ENCODE measurements at places on chromosomes 5 and 9.

- DNase-seq = no peak
Observed at GRCh38 chr5:146703899-146704298, 174.7 kb downstream of the PPP2R2B start.

- DNase-seq = no peak
Observed at GRCh38 chr9:105121861-105122430, 122.5 kb upstream of the SLC44A1 start.

GRCh38 chr5:172602783-172603231 lies 38.3 kb upstream of the NEURL1B start:
- DNase-seq = no peak

DNA sequence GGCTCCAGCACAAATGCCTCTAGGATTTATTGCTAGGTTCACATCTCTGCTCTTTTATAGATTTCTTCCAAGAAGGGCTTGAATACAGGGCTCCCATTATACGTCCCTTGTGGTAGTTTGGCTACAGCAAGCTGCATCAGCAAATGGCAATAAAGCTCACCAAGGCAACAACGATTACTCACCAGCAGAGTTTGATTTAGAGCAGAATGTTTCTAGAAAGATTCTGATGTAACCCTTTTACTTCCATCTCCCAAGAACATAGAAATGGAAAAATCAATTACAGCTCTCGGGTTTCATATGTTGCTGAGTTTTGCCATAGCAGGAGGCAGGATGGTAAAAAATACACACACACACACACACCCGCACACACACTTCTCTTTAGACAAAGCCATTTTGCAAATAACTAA lies 124.2 kb upstream of the TNPO1 start:
- no peak for DNase-seq

DNA sequence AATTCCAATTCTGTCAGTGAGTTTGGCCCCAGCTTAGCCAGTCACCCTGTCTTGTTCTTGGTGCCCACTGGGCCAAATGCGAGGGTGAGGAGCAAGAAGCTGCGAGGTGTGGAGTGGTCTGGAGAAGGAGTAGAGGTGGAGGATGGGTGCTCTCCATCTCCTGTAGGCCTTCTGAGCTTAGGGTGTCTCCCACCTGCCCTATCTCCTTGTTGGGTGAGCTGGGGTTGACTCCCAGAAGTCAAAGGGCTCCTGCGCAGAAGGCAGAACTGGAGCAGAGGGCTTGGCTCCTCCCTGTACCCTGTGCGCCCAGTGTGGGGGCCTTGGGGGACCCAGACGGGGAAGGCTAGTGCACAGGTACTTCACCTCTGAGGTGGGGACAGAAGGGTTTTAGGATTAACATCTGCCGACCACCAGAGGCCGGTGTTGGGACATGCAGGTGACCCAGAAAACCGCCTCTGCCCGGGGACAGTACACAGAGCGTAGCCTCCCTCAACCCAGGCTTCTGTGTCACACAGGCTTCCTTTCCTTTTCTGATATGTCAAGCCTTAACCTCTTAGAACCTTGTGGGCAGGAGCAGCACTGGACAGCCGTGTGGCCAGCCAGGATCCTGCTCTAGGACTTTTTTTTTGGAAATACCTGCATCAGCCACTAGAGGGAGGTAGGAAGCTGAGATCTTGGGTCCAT lies 16.9 kb downstream of the IL5 start:
- DNase-seq = no peak

DNA sequence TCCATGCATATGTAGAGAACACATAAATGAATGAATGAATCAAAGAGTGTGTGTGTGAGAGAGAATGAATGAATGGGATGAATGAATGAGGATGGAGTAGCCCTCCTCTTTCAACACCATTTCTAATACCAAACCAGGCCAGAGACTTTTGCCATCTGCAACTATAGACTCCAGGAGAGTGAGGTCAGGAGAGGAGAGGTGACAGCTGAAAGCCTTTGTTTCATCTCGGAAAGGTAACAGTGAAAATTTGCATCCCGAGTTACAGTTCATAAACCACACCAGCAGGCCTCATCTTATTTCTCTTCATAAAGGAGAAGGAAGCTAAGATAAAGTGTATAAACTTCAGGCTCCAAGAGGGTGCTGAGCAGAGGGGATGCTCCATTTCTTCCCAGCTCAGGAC lies 255.3 kb upstream of the KLF4 start:
- no peak for DNase-seq

GRCh38 chr9:114171500-114171899 lies 16.2 kb downstream of the COL27A1 start:
- DNase-seq = no peak

GRCh38 chr9:131609099-131609830 lies 63.9 kb downstream of the PRRT1B start:
- no peak for DNase-seq

GRCh38 chr5:72356361-72356760 lies 36.2 kb downstream of the PTCD2 start:
- DNase-seq = no peak

- no peak for DNase-seq
Observed at GRCh38 chr5:115392611-115393010, 96.2 kb upstream of the CCDC112 start.

- no peak for DNase-seq
Observed at GRCh38 chr5:27381686-27382085, 343.3 kb upstream of the CDH9 start.

- no peak for DNase-seq
Observed at GRCh38 chr9:125509476-125509875, 197.5 kb downstream of the MAPKAP1 start.

- no peak for DNase-seq
Observed at GRCh38 chr9:81559709-81560108, 129.6 kb downstream of the TLE1 start.

- DNase-seq = no peak
Observed at GRCh38 chr9:70403166-70403565, 11.3 kb downstream of the KLF9 start.

- DNase-seq = no peak
Observed at GRCh38 chr9:132575005-132575609, 7.3 kb upstream of the BARHL1 start.

GRCh38 chr5:56440871-56441740 lies 208.0 kb upstream of the ANKRD55 start:
- DNase-seq = no peak

GRCh38 chr9:98162613-98163012 lies 29.8 kb downstream of the CORO2A start:
- no peak for DNase-seq

GRCh38 chr9:82969291-82969690 lies 93.7 kb downstream of the RASEF start:
- DNase-seq = no peak

DNA sequence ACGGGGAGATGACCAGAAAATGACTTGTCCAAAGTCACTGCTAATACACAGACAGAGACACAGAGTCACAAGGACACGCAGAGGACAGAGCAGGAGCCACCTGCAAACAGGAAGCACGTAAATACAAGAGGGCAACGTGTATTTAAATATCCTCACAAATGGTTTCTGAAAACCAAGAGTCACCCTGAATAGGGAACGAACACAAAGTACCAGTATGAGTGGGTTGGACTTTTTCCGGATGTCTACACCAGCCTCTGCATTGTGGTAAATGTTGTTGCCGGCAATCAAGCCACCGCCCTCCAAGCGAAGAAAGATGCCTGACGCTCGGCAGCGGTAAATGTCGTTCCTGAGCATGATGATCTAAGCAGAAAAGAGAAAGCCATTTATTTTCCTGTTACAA lies 44.5 kb downstream of the FBXO10 start:
- DNase-seq = no peak

DNA sequence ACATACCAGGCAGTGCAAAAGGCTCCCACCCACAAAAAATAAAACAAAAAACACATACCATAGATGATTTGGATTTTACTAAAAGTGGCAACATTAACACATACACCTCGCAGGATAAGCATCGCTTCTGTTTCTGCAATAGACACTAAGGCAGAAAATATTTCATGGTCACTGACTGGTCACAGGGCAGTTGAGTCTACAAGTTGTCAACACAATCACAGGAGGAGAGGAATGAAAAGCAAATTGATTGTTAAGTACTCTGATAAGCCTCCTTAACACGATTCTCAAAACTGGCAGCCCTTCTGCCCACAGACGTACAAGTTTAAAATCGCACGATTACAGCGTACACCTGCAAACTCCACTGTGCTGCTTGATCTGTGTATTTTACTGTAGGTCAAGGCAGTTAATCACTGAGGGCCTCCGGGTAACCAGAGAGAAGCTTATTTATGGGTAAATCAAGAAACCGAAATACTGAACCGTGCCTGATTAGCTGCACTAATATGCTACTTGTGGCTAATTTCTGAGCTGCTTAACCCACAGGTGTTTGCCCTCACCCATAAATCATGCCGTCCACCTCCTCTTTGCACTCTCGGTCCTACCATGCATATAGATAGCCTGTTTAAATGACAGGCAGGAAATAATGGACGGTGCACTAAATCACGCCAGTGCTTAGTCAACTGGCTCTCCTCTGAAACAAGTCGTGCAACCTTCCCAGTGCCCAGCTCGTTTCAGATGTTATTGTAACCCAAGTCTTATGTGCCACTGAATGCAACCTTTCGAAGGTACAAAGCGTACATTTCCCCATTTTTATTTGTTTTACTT lies 659.4 kb upstream of the ADAMTS16 start:
- DNase-seq = no peak

DNA sequence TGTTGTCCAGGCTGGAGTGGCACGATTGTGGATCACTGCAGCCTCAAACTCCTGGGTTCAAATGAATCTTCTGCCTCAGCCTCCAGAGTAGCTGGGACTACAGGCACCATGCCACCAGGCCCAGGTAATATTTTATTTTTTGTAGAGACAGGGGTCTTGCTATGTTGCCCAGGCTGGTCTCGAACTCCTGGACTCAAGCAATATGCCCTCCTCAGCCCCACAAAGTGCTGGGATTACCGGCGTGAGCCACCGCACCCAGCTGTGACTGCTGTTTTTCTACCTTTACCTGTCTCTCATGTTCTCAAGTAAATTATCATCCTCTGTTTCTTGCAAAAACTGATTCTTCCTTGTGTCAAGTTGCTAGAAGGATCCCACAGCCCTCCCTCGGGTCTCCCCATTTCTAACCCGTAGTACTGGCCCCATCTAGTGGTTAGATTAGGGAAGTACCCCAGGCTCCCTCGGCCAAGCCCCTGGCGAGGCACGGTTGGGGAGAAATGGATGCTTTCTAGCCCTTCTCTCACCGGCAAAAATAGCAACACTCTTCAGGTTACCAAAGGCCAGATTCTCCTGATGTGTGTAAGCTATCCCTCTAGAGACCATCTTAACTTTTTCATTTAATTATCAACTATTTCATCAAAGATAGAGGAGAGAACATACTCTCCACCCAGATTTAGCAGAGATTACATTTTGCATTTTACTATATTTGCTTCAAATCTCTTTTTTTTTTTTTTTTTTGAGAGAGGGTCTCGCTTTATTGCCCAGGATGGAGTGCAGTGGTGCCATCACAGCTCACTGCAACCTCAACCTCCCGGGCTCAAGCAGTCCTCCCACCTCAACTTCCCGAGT lies 19.2 kb upstream of the TOR1B start:
- peak; percentile 42 for DNase-seq

DNA sequence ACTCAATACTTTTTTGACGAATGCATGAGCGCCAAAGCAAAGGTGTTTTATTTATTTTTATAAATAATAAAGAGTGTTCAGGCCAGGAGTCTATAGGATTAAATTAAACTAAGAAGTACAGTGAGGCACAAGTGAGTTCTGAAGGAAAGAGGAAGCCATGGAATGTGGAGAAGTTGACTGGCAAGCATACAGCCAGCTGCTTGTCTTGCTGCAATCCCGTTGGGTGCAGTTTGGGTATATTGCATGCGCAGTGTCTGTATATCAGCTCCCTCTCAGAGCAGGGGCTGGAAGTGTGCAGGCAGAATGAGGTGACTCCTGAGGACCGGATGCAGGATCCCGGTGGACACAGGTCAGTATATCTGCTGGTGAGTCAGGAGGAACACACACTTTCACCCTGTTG lies 315.6 kb downstream of the ZSWIM6 start:
- no peak for DNase-seq

- no peak for DNase-seq
Observed at GRCh38 chr5:150302301-150303069, at the start of gene ARSI. ARSI (minus strand) TSS chr5:150302905; CDS start chr5:150302373, 532 bp downstream.
